Right cardiac atrium (tissue), 5 donors: ENCODE measurements at places on chromosomes 7 and 10. TPM values are rescaled to one million over a fixed set of nuclear protein-coding genes. Genes with fewer than 3 reads are reported as not detected.

DNA sequence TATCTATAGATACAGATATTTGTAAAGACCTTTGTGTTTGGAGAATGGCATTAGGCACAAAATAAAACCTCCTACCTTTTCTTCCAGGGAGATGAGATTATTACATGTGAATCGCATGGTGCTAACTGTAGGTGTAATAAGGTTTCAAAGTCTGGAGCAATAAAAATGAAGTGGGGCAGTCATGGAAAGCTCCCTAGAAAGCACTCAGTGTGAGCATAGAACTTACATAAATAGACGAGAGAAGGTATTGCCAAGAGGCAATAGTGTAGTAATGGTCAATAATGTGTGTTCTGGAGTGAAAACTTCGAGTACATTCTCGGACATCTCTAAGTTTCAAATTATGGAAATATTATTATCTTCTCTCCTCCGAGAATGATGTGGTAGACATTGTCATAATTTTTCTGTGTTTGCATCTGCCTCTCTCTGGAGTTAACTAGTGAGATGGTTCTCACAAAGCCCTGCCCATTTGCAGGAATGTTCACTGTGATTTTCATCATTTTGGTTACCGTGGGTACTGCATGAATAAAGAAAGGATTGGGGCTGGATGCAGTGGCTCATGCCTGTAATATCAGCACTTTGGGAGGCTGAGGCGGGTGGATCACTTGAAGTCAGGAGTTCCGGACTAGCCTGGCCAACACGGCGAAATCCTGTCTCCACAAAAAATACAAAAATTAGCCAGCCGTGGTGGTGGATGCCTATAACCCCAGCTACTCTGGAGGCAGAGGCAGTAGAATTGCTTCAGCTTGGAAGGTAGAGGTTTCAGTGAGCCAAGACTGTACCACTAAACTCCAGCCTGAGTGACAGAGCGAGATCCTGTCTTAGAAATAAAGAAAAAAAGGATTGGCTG is 10.6 kb downstream of the VIM start:
- DNase-seq = no peak

- no peak for DNase-seq
Measured at GRCh38 chr7:158378978-158379377, 208.6 kb downstream of the PTPRN2 start.

- no peak for DNase-seq
Measured at GRCh38 chr10:44635176-44635575, 250.3 kb upstream of the CXCL12 start.

GRCh38 chr7:76198202-76198601 is 3.5 kb upstream of the SRRM3 start:
- no peak for DNase-seq

- peak; percentile 52 for DNase-seq
Measured at GRCh38 chr7:25636168-25636567, 407.9 kb upstream of the NPVF start.

The FZD1 gene
- total RNA-seq = 33.9 TPM

The C1GALT1 gene
- 20.8 TPM for total RNA-seq

The SPDYE1 gene
- 0.14 TPM for total RNA-seq

The CSTF2T gene
- total RNA-seq = 19.5 TPM
